Inflammatory macrophage treated with lipopolysaccharide for 1 hour (primary cell): ENCODE measurements at places on chromosomes 4 and X.

DNA sequence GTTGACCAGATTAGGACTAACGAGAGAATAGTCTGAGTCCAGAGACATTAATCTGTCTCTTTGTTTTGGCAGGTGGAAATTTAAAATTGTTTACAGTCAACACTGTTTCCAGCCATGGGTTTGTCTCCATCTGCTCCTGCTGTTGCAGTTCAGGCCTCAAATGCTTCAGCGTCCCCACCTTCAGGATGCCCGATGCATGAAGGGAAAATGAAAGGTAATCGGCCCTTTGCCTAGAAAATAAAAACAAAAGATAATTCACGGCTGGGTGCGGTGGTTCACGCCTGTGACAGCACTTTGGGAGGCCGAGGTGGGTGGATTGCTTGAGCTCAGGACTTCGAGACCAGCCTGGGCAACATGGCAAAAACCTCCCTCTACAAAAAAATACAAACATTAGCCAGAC, 815 bp downstream of the HCCS start:
- DNase-seq = no peak

DNA sequence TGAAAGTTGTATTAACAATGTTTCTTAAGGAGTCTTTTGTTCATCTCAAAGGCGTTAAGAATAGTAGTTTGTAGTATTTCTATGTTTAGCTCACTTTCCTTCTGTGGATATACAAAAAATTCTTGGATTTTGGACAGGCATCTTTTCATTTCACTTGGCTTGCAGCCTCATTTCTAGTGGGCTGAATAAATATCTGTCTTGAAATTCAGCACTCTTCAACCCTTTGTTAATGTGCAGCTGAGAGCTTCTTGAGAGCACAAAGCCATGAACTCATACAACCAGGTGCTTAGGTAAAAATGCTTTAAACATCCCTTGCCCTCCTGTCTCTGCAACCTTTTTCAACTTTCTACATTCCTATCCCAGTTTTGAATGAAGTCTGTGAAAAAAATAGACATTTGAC, 1003.2 kb downstream of the C4orf33 start:
- no peak for DNase-seq

- no peak for DNase-seq
Measured at GRCh38 chr4:31088600-31089230, 368.5 kb downstream of the PCDH7 start.

GRCh38 chr4:16484711-16485110, 258.4 kb upstream of the TAPT1 start:
- no peak for DNase-seq

- no peak for DNase-seq
Measured at GRCh38 chrX:39156051-39156450, 354.8 kb downstream of the MID1IP1 start.
